T-helper 2 cell treated with Interferon-gamma antibody and Interleukin-4, amounts not matched to agents 100 ng/mL and 5 ng/mL, for 36 hours (primary cell): ENCODE measurements at places on chromosomes 1 and 21. TPM values are rescaled to one million over a fixed set of nuclear protein-coding genes. Genes with fewer than 3 reads are reported as not detected.

Gene DPT
- not detected in 2 replicates for total RNA-seq

Gene PRDM16
- not detected in 2 replicates for total RNA-seq

Gene THEM5
- total RNA-seq = not detected in 2 replicates

Gene SLC45A3
- 0.16 and 0.23 TPM in 2 replicates for total RNA-seq

Gene TTC22
- total RNA-seq = 4.5 and 4.6 TPM in 2 replicates

Gene AMPD1
- total RNA-seq = not detected in 2 replicates

Gene SDC3
- 0.09 and 0.11 TPM in 2 replicates for total RNA-seq

Gene PRR9
- total RNA-seq = not detected in 2 replicates
